Activated CD8-positive, alpha-beta T cell treated with anti-CD3 and anti-CD28 coated beads, Interleukin-2, amount 10 ng/mL, durations not matched to agents 7 days and 5 days (primary cell): ENCODE measurements at places on chromosomes 7 and 10. TPM values are rescaled to one million over a fixed set of nuclear protein-coding genes. Genes with fewer than 3 reads are reported as not detected.
A peak's percentile ranks its signal among the peaks of the same experiment; 100 is the strongest.

- no peak for DNase-seq
Observed at GRCh38 chr7:4245135-4245865, 436.8 kb upstream of the FOXK1 start.

GRCh38 chr7:111560773-111561653 is 1.3 kb downstream of the IMMP2L start:
- no peak for DNase-seq

GRCh38 chr7:46658281-46658680 is 737.2 kb upstream of the IGFBP3 start:
- no peak for DNase-seq

DNA sequence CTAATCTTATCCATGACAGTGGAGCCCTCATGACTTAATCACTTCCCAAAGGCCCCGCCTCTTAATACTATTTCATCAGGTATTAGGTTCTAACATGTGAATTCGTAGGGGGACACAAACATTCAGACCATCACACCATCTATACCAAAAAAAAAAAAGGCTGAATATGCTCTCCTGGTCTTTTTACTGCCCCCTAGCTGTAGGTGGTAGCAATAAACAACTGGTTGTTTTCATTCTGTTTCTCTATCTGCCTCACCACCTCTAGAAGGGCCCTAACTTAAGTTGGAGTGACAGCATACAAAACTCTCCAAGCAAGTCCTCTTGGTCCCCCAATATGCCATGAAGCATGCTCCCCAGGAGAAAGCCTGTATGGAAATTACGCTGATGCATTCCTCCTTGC is 94.1 kb downstream of the GRM8 start:
- DNase-seq = no peak

DNA sequence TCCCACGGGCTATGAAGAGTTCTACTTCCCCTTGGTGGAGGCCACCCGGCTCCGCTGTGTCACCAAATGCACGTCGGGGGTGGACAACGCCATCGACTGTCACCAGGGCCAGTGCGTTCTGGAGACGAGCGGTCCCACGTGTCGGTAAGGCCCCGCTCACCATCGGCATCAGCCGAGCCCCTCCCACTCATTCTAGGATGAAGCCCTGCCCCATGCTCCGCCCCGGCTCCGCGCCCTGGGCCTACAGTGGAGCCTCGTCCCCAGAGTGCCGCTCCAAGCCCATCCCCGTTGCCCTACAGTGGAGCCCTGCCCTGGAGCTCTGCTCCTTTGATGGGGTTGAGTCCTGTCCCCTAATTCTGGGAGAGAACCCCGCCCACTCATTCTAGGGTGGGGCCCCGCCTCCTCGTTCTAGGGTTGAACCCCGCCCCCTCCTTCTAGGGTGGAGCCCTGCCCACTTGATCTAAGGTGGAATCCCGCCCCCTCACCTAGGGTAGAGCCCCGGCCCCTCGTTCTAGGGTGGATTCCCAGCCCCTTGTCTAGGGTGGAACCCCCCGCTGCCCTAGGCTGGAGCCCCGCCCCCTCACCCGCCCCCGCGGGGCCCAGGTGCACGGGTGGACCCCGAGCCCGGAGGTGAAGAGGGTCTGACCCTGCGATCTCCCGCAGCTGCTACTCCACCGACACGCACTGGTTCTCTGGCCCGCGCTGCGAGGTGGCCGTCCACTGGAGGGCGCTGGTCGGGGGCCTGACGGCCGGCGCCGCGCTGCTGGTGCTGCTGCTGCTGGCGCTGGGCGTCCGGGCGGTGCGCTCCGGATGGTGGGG is 3.4 kb upstream of the MUC12 start:
- peak; percentile 75 for DNase-seq

GRCh38 chr7:55527307-55527706 is 45.0 kb downstream of the VOPP1 start:
- DNase-seq = no peak

DNA sequence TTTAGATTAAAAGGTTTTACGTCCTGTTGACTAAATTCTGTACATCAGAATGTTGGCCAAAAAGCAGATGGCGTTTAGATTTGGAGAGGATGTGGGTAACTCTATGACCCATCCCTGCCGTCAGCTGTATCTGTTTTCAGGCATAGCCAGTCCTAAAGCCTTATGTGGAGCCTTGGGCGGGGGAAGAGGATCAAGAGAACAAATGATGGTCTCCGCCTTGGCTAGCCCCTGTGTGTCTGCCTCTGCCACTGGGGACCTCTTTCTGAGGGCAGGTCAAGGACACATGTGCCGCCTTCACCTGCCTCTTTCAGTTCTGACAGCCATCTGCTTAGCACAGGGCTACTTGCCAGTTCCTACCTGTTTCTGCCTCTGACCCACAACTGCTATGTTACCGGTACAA is 24.1 kb downstream of the PDSS1 start:
- DNase-seq = peak; percentile 72

Gene CALCR
- total RNA-seq = not detected

GRCh38 chr7:151539088-151539671 is 19.5 kb upstream of the RHEB start:
- DNase-seq = no peak

DNA sequence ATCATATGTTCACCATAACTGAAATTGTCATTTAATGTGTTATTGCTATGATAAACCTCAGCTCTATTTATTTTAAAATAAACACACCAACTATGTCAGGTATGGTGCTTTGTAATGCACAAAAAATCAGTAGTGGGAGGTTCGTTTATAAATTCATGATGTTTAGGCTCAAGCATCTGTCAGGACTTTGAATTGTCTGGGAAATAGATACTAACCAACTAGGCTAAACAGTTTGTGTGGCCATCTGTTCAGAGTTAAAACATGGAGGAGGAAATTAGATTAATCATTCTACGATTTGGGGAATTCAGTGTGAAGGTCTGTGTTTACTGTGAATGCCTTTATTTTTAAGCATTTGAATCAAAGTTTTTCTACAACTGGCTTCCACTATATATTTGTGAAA is 212.6 kb upstream of the FZD8 start:
- DNase-seq = no peak

Gene LIPF
- not detected for total RNA-seq

DNA sequence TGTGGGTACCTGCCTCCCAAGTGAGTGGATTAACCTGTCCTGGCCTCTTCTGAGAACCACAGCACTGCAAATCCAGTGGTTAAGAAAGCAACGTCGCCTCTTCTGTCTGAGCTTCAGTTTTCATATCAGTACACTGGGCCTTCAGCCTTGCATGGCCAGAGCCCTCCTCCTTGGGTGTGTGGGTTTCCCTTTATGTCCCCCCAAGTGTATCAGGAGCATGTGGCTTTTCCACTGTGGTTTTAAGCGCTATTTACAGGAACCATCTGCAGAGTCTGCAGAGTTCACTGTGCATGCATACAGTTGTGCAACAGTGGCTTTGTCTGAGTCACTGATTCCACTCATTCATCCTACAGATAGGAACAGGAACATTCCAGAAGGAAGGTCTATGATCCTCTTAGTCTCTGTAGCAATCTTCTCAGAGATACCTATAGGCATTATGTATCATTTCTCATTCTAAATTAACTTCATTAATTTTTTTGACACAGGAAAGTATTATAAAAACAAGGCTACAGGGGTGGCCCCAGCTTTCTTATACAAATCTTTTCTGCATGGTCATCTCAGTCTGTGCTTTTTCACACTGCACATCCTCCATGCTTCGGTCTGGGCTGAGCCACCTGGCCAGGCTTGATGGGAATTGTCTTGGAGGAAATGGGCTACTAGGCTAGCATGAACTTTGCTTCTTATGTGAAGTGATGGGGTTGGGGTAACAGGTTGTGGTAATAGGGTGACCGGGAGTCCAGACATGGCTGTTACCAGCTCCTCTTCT is 17.1 kb downstream of the MBL2 start:
- DNase-seq = no peak
